ENCODE measurements at places on chromosomes 6 and 20.

DNA sequence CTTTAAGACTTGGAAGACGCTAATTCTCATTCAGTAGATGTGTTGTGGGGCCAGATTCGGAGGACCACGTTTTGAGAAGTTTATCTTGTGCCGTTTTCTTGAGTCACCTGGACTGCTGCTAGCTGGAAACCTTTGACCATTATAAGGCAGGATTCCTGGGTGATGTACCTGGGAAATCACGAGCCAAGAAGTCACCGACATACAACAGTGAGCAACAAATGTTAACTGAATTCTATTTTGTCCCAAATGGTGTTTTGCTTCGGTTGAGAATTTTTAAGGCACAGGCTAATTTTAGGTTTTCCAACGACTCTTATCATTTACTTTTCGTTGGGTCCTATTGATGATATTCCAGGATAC, 93.4 kb upstream of the BTN3A2 start:
- no peak for DNase-seq

DNA sequence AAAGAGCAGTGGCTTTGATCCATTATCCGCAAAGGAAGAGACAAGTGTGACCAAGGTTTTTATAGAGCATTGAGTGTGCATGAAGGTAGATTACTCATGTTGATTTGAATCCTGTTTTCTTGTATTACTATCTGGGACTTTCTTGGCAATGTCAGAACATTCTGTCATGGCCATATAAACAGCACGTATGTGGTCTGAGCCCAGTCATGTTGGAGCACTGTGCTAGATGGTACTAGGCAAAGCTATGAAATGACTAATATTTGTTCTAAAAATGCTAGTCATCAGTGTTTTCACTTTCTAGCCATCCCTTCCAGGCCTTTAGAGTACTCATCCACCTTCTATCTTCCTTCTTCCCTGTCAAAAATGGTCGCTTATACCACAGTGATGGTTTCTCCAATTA, 278.6 kb upstream of the FLRT3 start:
- no peak for DNase-seq

- DNase-seq = no peak
Observed at GRCh38 chr6:27669624-27670301, 196.9 kb upstream of the ZNF184 start.

DNA sequence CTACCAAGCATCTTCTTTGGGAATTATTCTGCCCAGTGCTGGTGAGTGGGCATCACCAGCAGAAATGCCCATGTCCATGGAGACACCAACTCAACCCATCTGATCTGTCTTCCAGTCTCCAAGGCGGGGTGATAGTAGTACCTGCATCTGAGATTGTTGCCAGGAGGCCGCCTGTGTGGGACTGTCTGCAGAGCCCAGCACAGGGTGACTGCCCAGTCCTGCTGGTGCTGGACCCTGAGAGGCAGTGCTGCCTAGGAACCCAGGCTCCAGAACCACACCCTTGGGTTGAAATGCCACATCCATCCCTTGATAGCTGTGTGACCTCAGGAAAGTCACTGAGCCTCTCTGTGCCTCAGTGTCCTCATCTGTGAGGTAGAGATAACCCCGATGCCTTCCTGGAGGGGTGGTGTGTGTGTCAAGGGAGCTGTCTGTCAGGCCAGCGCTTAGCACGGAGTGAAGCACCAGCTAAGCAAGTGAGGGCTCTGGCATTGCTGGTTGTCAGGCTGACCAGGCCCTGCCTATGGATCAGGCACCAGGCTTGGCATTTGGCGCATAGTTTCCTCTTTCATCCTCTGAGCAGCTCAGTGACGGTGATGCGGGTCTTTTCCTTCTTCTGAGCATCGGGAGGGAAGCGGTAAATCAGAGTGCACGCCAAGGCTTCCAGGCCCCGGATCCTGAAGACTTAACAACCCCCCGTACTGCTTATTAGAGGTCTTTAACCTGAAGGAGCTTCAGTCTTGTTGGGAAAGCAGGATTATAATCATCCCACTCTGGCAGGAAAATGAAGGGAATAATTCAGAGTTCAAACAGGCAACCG, 268.2 kb downstream of the CDH4 start:
- DNase-seq = no peak

DNA sequence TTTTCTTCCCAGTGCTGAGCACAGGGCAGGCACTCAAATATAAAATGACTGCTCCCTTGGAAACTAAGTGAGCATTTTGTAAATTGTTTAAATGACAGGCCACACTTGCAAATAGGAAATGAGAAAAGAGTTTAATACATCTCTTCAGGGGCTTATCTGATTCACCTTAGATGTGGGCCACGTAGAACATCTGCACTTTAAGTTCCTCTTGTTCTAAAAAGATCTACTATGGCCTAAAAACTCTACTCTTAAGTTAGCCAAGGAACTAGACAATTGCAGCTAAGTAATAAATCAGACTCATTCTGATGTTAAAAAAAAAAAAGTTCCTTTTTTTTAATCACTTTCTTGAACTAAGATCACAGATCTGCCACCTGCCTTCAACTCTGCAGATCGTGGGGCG, 126.3 kb downstream of the KIF16B start:
- no peak for DNase-seq

DNA sequence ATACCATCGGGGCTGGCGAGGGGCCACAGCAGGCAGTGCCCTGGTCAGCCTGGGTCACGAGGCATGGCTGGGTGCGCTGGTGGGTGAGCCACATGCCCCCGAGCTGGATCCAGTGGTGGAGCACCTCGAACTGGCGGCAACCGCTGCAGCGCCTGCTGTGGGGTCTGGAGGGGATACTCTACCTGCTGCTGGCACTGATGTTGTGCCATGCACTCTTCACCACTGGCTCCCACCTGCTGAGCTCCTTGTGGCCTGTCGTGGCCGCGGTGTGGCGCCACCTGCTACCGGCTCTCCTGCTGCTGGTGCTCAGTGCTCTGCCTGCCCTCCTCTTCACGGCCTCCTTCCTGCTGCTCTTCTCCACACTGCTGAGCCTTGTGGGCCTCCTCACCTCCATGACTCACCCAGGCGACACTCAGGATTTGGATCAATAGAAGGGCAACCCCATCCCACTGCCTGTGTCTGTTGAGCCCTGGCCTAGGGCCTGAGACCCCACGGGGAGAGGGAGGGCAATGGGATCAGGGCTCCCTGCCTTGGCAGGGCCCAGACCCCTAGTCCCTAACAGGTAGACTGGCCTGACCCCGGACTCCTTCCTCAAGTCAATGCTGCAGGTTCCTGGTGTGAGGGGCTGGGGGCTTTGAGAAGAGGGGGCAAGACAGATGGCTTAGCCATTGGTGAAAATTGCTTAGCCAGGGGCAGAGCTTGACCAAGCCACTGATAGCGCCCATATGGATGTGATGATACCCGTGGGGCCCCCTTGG, 598 bp downstream of the TMEM239 start:
- no peak for DNase-seq

GRCh38 chr20:9927224-9927623, 88.3 kb upstream of the PAK5 start:
- DNase-seq = no peak

DNA sequence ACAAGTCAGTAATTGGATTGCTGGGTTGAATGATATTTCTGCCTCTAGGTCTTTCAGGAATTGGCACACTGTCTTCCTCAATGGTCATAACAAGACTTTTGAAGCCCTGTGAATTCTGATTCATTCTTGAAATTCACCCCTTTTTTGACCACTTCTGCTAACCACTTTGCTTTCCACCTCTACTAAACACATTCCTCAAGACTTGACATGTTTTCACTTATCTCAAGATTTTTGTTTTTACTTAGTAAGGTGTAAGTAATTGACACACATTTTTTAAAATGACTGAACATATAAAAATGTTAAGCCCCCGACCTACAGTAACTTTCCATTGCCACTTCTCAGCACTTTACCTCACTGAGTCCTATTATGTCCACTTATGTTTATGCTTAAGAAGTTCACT, 239.1 kb downstream of the GRM1 start:
- DNase-seq = no peak

DNA sequence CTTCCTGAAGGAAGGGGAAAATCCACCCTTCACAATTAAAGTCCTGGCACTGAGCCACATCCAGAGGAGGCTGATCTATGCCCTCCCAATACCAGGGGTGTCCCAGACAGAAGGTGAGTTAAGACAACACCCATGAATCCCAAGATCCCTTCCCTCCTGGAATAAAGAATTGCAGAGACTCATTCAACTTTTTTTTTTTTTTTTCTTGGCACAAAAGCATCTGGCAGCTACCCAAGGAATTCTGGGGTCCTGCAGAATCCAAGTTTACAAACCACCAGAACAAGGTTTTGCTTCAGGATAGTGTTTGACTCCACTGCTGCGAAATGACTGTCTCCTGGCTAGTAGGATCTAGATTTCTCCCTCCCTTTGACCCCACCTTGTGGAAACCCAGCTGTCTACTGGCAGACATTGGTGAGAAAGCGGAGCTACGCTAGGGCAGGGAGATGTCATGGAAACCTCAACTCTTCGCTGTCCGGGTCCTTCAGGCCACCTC, 37.4 kb downstream of the JAG1 start:
- DNase-seq = no peak

GRCh38 chr6:169641461-169642085, 60.3 kb downstream of the WDR27 start:
- DNase-seq = no peak

DNA sequence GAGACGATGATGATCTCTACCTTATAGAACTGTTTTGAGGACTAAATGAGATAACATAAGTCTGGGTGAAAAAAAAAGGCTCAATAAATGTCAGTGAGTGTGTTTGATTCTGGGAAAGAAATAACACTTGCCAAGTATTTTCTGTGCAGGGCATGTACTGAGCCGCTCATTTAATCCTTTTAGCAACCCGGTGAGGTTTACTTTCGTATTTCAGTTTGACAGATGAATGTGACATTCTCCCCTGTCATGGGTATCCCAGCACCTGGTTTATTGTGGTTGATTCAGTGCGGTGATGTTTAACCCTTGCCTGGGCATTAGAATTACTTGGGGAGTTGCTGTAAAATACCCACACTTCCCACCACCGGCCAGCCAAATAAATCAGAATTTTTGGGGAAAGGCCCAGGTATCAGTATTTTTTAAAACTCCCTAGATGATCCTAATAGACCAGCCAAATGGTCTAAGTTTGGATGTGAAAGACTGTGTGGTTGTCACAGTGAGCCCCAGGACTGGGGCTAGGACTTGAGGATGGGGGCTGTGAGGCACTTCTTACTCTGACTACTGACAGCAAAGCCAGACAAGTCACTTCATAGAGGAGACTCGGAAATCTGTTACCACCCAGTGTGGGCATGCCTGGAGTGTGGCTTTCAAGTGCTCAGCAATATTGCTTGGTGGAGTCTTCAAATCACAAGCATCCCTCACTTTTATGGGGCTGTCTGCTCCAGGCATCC, 100.2 kb upstream of the KCNG1 start:
- no peak for DNase-seq

- no peak for DNase-seq
Observed at GRCh38 chr6:142361779-142362750, 60.3 kb downstream of the ADGRG6 start.

- no peak for DNase-seq
Observed at GRCh38 chr6:151276112-151276740, 36.5 kb downstream of the AKAP12 start.

All from NCI-H1694 (cell line).